ENCODE measurements at places on chromosomes 6 and 20.

DNA sequence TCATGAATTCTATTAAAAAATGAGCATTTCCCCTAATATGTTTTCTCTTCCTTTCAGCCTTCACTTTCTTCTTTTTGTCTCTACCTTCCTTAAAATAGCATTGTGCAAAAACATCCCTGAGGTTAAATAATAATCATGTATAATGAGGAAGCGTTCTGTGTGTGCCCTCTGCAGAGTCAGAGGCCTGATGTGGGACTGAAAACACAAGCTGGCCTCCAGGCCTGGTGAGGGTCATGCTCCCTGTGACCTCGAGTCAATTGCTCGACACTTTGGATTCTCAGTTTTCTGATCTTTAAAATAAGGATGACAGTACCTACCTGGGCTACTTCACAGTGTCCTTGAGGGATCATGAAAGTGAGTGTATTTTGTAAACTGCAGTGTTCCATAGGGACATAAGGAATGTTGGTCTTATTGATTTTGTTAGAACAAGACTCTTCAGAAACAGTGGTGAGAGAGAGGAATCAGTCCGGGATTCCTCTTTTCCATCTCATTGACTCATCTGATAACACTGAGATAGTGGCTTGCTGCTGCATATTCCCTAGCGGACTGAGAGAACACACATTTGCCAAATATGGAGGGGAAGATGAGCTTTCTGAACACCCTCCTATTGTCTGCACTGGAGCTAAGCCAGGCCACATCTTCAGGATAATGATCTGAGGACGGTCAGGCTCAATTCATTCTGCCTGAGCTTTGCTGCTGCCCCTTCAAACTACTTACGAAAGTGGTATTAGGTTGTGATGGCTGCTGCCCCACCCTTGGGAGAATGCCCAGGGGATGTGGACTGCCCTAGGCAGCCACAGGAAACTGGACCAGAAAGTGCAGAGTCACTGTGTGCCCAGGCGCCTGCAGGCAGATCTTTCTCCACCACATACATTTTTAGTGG lies 39.6 kb upstream of the PDE7B start:
- peak; percentile 85 for ATAC-seq

- ATAC-seq: no peak
Observed at GRCh38 chr6:41036601-41037000, 2.4 kb downstream of the UNC5CL start.

- ATAC-seq: no peak
Observed at GRCh38 chr6:48689498-48689897, 578.5 kb upstream of the PTCHD4 start.

DNA sequence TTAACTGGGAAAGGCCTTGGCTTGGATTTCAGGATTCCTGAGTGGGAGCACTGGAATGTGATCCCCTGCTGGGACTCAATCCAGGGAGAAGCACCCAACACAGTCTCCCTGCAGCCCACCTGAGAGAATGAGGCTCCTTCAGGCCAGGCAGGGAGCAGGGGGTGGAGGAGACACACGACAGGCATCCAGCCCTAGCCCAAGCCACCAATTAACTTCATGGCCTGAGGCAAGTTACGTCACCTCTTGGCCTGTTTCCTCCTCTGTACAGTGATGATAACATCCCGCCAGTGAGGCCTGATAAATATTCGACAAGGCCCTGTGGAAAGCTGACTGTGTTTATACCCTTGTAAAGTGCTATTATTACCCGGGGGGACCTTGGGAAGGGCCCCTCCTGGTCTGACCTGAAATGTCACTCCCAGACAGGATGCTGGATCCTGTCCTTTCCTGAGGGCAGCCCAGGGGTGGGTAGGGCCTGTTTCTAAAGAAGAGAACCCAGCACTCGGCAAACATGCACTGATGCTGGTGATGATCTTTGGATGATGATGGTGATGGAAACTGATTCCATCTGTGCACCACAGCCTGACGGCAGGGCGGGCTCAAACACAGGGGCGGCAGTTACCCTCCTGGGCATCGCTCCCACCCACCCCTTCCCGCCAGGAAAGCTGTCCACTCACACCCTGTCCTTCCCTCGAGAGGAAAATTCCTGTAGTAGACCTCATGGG lies 12.4 kb downstream of the FRS3 start:
- peak; percentile 64 for ATAC-seq

- ATAC-seq: peak; percentile 34
Observed at GRCh38 chr6:31158863-31159855, 770 bp downstream of the TCF19 start.

DNA sequence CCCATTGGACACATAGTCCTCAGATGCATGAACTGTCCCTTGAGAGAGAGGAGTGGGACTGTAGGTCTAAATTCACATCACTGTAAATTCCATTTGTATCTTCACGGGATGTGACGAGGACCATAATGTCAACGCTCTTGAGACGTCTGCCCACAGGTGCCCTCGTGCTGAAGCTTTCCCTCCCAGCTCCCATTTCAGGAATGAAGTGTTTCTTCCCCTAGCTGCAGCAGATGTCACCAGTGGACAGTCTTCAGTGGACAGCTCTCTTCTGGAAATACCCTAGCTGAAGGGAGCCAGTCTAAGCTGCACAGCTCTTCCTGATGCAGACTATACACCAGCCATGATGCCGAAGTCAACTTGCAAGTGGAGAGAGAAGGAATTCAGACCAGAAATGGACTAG lies 217.4 kb upstream of the ECI2 start:
- ATAC-seq: no peak

DNA sequence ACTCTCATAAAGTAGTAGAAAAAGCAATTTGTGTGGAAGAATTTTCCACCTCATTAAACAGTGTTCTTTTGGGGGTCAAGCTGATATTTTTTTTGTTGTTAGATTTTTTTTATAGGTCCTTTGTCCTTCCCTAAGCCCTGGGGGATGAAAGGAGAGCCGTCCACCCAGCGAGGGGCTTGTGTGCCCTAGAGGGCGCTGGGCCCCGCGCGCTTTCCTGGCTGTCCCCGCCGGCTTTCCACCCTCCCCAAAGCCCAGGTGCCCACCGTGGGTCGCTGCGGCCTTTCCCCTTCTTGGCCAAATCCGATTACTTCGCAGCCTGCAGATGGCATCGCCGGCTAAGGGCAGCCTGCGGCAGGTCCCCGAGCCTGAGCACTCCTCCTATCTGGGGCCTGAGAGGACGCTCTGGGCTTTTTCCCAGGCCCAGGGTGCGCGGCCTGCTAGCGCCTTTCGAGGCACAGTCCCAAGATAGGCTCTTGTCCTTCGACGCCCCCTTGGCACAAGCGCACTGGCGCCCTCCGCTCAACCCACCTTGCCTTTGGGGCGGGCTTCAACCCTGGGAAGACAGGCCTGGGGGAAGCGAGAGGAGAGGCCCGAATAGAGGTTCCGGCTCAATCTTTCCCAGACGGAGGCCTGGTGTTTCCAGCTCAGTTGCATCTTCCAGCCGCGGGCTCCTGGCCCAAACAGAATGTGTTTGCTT lies 33.6 kb downstream of the TFAP2A start:
- ATAC-seq: peak; percentile 72

DNA sequence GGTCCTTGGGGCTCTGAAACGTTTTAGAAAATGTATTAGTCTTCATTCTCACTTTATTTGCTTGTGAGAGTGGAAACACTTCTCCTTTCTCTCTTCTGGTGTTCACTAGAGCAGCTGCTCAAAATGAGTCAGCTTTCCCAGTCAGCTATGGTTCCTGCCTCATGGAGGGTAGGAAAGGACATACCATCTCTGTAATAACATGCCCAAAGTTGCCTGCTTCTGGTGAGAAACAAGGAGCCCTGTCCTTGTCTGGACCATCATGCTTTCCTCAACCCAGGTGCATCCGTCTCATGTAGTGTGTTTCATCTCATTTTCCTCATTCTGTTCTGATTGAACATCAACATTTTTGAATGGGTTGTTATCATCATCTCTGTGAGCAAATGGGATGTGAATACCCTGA lies 17.1 kb upstream of the TINAG start:
- ATAC-seq: peak; percentile 63

GRCh38 chr6:12051861-12052368 lies 39.8 kb downstream of the HIVEP1 start:
- no peak for ATAC-seq

DNA sequence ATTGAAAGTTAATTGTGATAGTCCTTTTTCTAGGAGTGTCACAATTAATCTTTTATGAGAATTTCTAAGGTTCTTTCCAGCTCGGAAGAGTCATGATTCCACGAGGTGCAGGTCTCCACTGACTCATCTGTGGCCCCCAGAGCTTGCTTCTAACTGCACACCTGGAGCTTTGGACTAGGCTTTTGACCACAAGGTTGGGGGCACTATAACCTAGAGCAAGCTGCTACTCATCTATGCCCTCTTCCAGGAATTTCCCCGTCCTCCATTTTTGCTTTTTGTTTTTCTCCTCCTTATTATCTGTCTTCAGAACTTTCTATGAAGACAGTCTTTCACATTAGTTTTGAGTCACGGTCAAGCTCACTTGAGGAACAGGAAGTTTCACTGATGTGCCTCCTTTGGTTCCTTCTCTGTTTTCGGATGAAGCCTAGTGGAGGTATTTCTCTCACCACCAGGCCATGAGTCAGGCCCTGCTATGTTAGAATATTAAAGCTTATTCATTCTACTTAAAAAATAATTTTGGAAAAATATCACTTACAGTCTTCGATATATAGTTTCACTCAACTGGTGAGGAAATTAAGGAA lies 119.2 kb upstream of the INSM1 start:
- ATAC-seq: no peak

Measured in SK-N-SH treated with all-trans-retinoic acid at 6 μM for 48 hours (cell line).